NCI-H524 (cell line): ENCODE measurements at places on chromosomes 4 and X.

GRCh38 chr4:119797238-119797894, 168.8 kb upstream of the PDE5A start:
- DNase-seq: no peak

DNA sequence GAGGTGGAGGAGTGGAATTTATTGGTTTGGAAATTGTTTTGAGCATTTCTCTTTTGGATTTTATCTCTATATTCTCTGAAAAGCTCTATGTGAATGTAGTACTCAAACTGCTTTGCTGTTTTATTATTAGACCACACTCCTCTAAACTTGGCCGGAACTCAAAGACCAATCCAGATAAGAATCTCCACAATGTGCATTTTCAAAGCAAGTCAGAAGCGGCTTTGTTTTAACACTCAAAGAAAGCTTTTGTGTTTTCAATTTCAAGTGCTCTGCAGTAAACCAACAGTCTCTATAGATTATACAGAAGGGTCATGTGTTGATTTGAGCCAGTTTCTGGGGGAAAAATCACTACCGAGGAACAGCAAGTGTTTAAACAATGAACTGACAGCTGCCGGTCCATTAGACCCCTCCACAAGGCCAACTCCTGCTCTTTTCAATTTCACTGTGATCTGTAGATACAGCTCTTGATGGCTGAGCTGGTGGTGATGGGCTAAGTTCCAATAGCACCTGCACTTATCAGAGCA, 79.4 kb downstream of the FTHL17 start:
- DNase-seq: no peak

- no peak for DNase-seq
These were observed 195.1 kb upstream of the ATP6AP2 start for GRCh38 chrX:40385682-40386081.

GRCh38 chr4:118772081-118772766, 63.7 kb downstream of the SEC24D start:
- DNase-seq: no peak

DNA sequence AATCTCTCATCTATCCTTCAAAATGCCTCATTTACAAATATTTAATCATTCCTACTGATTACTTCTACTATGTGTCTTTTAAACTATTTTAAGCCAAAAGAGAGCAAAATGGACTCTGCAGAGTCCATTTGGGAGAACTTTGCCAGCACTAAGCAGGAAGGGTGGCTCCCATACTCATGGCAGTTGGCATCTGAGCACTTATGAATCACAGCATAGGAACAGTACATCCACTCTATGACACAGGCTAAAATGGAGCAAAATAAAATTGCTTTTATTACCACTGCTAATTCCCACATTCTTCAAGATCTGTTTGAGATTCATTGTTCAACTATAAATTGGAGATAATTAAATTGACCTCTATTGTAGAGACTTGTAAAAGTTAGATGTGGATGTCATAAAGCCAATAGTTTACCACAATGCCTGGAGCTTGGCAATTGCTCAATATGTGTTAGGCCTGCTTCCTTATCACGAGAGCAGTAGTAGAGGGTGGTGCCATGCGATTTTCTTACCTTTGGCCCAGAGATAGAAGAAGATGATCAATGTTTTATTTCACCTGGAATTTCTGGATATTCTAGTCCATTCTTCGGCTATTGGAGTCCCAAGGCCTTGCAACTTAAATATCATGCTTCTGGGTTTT, 19.1 kb downstream of the HPGD start:
- no peak for DNase-seq
